DMS79 treated with DMSO at 0.1 percent for 48 hours (cell line): ENCODE measurements at places on chromosomes 2 and 18.
A peak's percentile ranks its signal among the peaks of the same experiment; 100 is the strongest.

- DNase-seq, result no peak
These were observed 218.1 kb downstream of the TWIST2 start for GRCh38 chr2:239065962-239066361.

DNA sequence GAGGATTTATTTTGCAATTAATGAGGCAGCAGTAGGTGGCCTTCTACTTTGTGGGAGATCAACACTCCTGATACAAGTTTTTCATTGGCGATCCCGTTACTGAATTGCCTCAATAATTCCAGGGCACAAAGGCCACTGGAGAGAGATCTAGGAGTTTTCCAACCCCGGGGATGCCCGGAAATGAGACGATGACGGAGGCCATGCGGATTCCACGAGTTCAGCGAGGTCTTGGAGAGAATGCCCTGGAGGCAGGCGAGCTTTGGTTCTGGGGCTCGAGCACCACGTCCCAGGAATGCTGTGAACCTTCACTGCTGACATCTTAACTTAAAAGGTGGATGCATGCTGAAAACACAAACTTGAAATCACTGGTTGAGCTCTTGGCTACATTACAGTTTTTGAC lies 74.2 kb downstream of the LDLRAD4 start:
- no peak for DNase-seq

DNA sequence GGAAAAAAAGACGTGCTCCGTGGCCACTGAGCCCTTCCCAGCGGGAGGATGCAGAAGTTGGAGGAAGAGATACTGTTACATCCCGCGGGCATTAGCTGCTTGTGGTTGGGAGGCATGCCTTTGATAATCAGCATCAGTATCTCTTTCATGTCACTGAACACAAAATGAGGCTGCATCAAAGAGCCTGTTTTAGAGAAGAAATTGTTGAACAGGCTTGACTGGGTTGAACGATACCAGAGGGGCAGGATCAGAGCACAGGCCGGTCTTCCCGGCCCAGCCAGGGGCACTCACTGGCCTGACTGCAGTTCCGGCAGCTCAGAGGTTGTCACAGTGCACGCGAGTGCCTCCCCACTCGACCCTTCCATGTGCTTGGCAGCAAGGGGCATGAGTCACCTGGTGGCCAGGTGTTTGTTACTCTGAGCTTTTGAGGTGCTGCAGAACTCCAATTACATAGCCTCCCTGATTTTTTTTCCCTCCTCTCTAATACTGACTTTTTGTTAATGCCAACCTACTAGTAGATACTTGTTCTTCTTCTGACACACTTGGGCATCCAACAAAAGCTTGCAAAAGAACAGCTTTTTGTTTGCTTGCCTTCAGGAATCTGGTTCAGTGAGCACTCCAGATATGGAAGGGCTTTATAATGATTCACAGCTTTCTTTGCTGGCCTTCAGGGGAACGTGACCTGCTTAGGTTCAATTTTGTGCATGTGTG lies 121.6 kb downstream of the VAPA start:
- peak; percentile 38 for DNase-seq

GRCh38 chr2:190947141-190947540 lies 66.5 kb downstream of the GLS start:
- DNase-seq, result no peak

- DNase-seq, result no peak
These were observed 1237.1 kb downstream of the LRP1B start for GRCh38 chr2:140893685-140894084.

- DNase-seq, result no peak
These were observed 10.6 kb downstream of the DNAJB2 start for GRCh38 chr2:219289537-219290361.

DNA sequence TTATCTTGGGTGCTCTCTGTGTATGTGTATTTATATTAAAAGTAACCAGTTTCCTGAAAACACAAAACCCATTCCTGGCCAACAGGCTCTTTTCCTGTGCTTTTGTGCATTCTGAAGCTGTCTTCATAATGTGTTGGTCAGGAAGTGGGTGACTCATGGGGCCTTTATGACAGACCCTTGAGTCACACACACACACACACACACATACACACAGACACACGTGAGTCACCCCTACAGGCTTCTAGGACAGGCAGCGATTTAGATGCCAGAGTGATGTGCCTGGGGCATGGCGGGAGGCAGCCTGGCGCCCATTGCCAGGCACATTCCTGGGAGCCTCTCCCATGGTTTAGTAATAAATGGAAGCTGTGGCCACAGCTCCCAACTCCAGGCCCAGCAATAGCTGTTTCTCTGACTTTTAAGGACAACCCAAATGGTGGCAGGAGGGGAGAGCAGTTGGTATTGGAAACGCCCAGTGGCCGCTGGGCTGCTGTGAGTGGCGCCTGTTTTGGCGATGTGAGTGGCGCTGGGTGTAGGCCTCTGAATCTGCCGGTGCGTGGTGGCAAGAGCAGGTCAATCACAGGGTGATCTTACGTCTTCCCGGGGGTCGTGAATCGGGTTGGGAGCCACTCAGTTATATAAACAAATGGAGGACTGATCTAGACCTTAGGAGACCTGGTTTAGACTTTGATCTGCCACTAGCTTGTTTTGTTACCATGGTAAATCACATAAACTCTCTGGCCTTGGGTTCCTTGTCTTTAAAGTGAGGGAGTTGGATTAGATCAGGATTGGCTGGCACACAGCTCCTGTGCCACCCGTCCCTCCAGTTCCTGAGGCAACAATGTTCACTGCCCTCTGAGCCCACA lies 150.7 kb upstream of the DLX2 start:
- peak; percentile 16 for DNase-seq

DNA sequence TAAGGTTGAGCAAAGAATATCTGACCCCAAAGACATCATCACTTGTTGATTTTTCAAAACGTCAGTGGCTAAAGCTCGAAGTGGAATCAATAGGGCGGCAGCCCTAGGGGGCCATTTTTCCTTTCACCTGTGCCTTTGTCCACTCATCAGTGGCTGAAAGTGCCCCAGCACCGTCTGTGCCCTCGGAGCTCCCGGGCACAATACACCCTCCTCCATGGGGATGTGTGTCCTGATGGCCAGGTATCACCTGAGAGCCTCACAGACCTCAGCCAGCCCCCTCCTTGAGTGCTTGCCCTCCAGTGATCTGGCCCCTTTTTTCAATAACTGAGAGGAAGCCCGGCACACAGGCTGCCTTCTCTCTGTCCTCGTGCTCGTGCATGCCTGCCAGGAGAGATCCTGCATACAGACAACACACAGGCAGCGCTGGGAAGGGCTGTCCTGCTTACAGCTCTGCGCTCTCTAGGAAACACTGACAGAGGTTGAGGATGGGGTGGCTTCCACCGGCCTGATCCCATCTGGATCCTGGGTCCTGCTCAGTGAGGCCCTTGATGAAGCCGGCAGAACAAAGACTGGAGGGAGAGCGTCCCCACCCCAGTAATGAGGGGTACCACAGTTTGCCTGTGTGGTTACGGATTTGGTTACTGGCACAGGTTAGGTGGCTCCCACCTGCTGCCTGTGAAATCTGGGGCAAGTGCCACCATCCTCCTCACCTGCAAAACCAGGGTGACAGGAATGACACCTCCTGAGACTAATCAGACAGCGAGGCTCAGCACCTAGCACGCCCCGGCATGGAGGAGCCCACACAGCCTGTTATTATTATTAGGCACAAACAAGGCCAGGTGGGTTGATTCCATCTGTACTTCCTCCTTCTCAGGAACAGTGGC lies 197.5 kb upstream of the RAB6C start:
- DNase-seq, result no peak

GRCh38 chr2:29561181-29561580 lies 360.2 kb downstream of the ALK start:
- DNase-seq, result no peak

- peak; percentile 39 for DNase-seq
These were observed 177.9 kb downstream of the CYRIA start for GRCh38 chr2:16487686-16488085.

DNA sequence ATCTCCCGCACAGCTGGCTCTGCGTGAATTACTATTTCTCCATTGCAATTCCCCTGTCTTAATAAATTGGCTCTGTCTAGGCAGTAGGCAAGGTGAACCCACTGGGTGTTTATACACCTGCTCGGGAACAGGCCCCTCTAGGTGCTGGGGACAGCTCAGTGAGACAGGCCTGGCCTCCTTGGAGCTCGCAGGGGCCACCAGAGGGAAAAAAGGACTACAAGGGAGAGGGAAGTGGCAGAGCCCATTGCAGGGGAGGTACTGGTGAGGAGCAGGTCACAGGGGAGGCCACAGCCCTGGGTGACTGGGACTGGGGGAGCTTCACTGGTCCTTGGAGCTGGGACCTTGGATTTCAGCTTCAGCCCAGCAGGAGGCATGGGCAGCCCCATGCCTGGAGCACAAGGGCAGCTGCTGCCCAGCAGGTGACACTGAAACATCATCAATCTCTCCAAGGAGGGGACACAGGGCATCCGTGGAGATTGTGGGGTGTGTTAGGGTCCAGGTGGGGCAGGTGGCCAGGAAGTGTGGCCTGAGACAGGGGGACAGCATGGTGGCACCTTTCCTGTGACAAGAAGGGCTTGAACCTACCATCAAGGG lies 31.2 kb downstream of the NGEF start:
- DNase-seq, result no peak

DNA sequence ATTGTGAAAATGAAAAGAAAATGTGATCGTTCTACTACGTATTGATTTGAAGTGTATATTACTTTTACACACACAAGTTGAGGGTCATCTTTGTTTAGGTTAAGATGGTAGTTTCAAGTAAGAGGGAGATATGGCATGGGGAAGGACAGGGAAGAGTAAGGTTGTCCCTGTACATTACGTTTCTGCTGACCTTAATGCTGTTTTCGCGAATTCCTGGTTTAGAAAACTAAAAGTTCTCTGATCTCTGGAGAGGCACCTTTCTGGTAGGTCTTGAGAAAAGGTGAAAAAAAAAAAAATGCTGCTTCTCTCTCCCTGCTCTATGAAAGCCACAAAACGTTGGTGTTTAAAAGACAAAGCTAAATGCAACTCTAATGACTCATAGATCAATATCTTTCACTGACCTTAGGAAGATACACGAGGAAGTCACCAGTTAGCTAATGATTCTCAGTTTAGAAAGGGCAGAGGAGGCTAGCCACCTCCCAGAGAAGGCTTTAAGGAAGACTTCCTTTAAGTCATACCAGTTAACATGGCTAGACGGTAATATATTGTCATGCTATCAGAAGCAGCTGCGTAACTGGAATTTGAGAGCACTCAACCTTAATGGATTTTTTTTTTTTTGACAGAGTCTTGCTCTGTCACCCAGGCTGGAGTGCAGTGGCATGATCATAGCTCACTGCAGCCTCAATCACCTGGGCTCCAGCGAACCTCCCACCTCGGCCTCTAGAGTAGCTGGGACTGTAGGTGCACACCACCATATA lies 13.2 kb downstream of the TXNDC2 start:
- no peak for DNase-seq
